ENCODE measurements at places on chromosomes 3 and 15.

DNA sequence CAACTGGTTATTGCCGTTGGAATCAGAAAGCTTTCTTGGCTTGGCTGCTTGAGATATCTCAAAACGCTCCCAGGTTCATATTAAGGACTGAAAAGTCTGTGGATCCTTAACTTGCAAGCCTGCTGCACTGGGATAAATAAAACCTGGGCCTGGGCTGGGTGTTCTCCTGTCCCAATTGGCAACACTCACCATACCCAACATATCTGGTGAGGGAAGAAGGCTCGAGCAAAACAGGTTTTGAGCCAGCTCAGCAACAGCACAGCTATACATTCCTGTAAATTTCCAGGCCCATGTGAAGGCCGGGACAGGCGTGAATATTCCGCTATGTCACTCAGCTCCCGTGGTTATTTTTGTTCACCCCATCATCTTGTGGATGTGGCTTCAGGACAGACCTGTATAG lies 169.0 kb upstream of the BCL6 start:
- no peak for DNase-seq

- DNase-seq: no peak
These were observed 121.5 kb downstream of the PLCL2 start for GRCh38 chr3:17006132-17006852.

DNA sequence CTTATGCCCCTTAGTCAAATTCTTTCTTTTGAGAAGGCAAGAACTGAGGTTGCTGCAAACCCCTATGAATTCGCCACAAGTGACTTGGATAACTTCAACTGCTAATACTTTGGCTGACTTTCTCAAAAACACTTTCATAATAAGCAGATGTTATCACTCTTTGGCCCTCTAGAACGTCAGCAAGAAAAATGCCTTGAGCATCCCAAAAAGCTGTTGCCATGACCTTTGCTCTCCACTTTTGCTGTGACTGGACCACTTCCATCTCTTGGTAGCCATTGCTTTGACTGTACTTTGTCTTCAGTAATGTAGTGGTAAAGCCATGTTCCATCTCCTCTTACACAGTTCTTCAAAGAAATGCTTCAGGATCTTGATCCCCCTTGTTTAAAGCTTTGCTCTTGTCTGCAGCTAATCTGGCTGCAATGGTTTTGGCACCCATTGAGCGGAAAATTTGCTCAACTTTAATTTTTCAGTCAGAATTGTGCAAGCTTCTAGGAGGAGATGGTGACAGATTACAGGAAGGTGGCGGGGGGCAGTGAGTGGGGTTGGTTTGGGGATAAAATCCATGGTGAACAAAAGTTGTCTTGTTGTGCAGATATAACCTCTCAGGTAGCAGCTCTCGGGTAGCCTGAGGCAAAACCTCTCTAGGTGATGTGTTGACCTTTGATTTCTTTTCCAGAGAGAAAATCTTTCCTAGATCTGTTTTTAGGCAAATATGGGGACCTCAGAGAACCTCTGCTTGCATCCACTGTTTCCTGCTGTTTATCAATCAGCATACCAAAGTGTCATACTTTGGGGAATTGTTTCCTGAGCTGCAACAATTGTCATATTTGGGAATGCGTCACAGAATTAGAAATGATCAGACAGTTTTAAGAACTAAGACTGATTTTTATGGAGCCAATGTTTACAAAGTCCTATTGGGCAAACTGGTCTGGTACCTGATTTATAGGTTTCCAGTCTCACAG lies 83.6 kb downstream of the CCR1 start:
- DNase-seq: no peak

- no peak for DNase-seq
These were observed 44.1 kb downstream of the CHST2 start for GRCh38 chr3:143163562-143164100.

DNA sequence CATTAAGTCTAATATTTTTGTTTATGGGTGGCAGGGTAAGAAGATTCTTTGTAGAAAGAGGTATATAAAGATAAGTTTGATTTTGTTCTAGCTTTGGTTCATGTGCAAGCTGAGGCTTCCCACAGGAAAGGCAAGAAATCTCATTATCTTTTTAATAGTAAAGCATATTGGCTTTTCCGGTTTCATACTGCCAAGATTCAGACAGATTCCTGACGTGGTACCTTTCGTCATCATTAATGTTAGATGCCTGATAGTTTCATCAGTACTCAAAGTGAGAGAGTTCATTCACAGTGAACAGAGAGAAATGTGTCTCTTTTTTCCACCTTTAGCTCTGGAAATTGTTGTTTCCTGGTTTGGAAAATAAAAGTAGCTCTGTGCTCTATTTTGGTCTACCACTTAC lies 16.5 kb downstream of the TPM1 start:
- DNase-seq: no peak

GRCh38 chr3:115851571-115851970 lies 228.3 kb downstream of the GAP43 start:
- no peak for DNase-seq

DNA sequence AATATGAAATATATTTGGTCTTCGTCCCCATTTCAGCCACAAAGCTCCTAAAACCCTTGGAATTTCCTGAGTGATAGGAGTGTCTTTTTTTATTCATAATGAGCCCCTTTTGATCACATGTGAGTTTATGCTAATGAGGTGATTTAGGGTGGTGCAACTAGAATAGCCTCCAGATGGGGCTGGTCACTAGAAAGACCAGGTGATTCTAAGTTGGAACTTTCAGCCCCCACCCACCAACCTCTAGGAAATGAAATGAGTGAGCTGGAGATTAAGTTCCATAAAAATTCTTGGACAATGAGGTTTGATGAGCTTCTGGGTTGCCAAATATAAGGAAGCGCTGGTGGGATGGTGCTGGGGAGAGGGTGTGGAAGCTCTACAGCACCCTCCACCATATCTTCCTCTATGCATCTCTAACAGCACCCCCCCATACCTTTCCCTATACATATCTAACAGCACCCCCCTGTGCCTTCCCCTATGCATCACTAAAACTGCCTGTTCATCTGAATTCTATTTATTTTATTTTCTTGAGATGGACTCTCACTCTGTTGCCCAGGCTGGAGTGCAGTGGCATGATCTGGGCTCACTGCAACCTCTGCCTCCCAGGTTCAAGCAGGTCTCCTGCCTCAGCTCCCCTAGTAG lies 2.1 kb upstream of the SMCO1 start:
- DNase-seq: no peak

DNA sequence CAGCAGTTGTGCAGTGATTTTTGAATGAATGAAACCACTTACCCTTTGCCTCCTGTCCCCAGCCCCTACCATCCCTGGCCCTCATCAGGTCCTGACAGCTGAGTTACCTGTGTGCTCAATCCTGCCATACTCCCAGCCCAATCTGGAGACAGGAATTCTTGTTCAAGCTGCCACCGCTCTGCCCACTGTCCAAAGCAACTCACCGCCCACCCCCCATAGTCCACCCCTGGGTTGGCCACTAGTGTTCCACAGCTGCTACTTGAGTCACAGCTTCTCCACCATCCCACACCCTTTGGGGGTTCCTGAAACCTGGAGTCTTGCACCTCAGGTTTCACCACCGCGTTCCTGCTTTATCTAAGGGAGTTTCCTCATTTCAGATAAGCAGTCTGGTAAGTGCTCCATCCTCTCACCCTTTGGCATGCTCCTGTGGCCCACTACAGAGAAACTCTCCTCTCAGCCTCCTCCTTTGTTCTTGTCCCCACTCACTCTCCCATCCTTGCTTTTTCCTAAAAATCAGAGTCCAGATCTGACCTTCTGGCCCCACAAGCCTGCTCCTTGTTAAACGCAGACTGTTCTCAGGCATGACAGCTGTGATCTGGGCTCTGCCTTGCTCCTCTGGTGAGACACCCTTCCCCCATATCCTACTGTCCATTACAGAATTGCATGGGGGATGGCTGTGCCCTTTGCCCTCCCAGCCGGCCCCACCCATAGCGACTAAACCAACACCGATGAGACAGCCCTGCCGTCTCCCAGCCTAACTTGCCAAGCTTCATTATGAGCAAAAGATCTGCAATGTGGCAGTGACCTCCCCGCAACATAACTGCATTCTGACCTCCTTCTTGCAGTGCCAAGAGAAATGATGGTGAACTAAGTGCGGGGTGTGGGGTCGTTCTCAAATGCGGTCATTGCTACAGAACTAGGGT lies 50.0 kb downstream of the CYP19A1 start:
- no peak for DNase-seq

DNA sequence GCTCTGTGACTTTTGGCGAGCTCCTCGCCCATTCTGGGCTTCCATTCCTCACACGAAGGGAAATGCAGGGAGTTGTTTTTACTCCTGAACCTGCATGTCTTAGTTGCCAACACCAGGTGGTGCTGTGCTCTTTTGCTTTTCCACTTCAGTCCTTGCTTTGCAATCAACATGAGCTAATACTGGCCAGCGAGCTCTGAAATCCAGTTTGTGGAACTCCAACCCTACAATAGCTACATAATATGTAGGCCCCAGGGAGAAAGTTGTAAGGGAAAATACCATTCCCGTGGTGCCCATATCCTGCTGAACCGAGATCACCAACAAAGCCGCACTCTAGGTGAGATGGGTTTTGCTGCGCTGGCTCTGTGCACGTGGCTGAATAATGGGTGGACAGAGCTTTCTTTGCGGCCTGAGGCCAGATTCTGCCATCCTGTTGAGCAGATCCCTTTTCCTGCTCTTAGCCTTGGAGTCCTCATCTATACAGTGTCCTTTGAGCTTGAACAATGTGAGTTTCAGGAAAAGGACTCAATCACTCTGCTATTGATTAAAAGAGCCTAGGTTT lies 25.0 kb downstream of the LSM3 start:
- DNase-seq: peak; percentile 15

GRCh38 chr15:77633134-77633912 lies 611 bp upstream of the LINGO1 start:
- peak; percentile 40 for DNase-seq

DNA sequence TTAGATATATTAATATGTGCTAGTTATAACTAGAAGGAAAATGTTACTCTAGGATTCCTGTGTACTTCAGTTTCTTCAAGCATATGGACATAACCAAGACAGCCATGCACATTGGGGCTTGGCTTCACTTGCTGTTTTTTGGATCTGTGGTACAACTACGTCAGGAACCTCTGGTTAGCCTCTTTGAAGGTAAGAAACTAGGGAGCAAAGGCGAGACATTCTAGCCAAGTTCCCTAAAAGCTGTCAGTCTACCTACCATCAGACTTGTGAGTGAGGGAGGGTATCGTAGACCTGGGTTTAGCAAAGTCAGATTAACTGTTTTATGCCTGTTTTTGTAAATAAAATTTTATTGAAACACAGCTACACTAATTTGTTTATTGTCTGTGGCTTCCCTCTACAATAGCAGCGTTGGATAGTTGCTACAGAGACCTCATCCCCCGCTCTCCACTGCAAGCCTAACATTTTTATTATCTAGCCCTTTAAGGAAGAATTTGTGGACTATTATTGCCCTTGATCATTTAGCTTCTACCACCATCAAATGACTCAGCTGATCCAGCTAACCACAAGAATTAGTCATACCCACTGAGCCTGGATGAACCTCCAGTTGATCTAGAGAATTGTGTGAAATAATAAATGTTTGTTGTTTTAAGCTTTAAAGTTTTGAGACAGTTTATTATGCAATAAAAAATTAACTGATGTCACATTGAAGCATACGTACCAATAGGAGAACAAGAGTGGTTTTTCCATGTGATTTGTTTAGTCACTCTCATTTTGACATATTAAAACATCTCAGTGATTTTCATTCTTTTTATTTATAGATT lies 58.1 kb downstream of the RSRC1 start:
- no peak for DNase-seq

- no peak for DNase-seq
These were observed 23.0 kb downstream of the MAGEF1 start for GRCh38 chr3:184688882-184689271.

- no peak for DNase-seq
These were observed 765.5 kb downstream of the VGLL3 start for GRCh38 chr3:86225461-86225860.

DNA sequence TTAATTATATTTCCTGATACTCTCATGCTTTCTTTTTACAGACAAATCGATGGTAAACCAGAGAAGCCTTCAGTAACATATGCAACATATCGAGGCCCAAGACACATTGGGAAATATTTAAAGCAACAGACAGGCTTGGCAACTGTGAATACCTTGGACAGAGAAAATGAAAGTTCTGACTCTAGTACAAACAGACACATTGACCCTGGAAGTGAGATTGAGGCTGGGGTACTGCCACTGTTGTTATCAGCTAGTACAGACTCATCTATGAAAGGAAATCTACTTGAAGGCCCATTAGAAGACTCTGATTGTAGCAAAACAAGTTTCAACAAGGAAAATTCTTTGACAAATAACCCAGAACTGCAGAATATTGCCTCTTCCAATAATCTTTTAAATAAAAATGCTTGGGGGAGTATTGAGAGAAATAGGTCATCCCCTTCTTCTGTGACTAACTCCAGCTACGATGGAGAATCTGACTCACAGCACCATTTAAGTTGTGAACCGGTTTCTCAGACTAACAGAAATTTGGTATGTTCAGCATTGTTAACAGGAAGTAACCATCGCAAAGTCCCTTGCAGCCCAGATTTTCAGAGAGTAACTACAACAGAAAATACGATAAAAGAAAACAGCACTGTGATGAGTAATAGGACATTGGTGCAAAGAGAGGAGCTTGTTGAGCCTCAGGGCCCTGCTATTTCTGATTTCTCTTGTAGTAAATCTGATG lies 50.2 kb downstream of the CRYBG3 start:
- DNase-seq: no peak

DNA sequence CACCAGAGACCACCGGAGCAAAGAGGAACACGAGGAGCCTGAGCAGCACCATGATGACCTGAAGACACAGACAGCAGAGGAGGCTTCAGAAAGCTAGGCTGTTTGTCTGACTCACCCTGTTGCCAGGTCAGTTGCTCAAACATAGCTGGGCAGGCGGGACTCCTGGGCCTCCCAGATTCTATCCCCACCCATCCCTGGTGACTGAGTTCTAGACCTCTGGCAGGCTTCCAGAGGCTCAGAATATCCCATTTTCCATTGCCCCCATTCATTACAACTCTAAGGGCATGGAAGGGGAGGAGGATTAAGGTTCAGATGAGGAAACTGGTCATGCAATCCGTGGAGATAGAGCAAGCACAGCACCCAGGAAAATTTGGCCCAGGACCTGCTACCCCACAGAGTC lies at the start of gene CDHR4:
Gene CDHR4 (minus strand): TSS at position 113 of the 400 bp plus-strand sequence. CDS start 61 bp downstream, at position 52.
- DNase-seq: no peak

DNA sequence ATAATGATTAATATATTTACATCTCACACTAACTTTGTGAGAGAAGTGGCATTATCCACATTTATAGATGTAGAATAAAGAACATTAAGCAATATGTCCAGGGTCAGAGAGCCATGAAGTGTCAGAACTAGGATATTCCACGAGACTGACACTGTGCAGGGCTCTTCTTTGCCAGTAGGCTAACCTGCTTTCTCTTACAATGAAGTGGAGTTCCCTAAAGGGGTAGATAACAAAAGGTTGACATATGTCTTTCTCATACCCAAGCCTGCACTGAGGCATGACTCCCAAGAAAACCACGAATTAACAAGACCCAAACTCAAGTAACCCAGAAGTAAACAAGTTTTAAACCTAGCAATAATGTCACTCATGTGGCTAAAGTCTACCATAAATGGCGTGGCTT lies 191.5 kb upstream of the SLC2A2 start:
- no peak for DNase-seq
